ENCODE measurements at places on chromosomes 12 and 14. TPM values are rescaled to one million over a fixed set of nuclear protein-coding genes. Genes with fewer than 3 reads are reported as not detected.

The MSI1 gene
- 0.85 TPM for total RNA-seq

The LRRC10 gene
- not detected for total RNA-seq

The SYT1 gene
- total RNA-seq: not detected

The TPH2 gene
- total RNA-seq: not detected

The SMCO2 gene
- total RNA-seq: not detected

The CCDC177 gene
- total RNA-seq: 0.05 TPM

The TAS2R46 gene
- 0.16 TPM for total RNA-seq

The BATF gene
- not detected for total RNA-seq

The CLEC1A gene
- total RNA-seq: not detected

The PMCH gene
- total RNA-seq: not detected

The PLD4 gene
- total RNA-seq: not detected

The KRT6C gene
- total RNA-seq: not detected

The PTPRO gene
- 0.67 TPM for total RNA-seq

The ANO2 gene
- total RNA-seq: 0.71 TPM

The SDS gene
- not detected for total RNA-seq

The PRPF39 gene
- 22.1 TPM for total RNA-seq

The SLCO1A2 gene
- not detected for total RNA-seq

The KRT72 gene
- not detected for total RNA-seq

The HNRNPC gene
- 523 TPM for total RNA-seq

The SERPINA10 gene
- not detected for total RNA-seq

The RFX4 gene
- not detected for total RNA-seq

The C1R gene
- 2.0 TPM for total RNA-seq

The BBS10 gene
- 12.5 TPM for total RNA-seq

The NOXRED1 gene
- total RNA-seq: 0.21 TPM

The ARL6IP4 gene
- 128 TPM for total RNA-seq

The CLMN gene
- 19.5 TPM for total RNA-seq

The TAC3 gene
- not detected for total RNA-seq

The MED13L gene
- 58.4 TPM for total RNA-seq

The DPY19L2 gene
- total RNA-seq: 4.1 TPM

The SYNDIG1L gene
- not detected for total RNA-seq

The PROX2 gene
- not detected for total RNA-seq

The A2ML1 gene
- 0.32 TPM for total RNA-seq

The NGB gene
- not detected for total RNA-seq

The A2M gene
- 316 TPM for total RNA-seq

The FSCB gene
- total RNA-seq: not detected

The CFAP251 gene
- total RNA-seq: 5.3 TPM

The RHNO1 gene
- total RNA-seq: 40.9 TPM

The HOXC13 gene
- total RNA-seq: 6.1 TPM

The AMN1 gene
- 15.4 TPM for total RNA-seq

The SMIM41 gene
- not detected for total RNA-seq

The OTX2 gene
- total RNA-seq: not detected

The KRT77 gene
- total RNA-seq: not detected

The NYNRIN gene
- not detected for total RNA-seq

The TMEM263 gene
- 44.1 TPM for total RNA-seq

The C1QL4 gene
- total RNA-seq: 3.5 TPM

The VCPKMT gene
- 6.8 TPM for total RNA-seq

The KRT1 gene
- not detected for total RNA-seq

The TC2N gene
- total RNA-seq: 5.9 TPM

The LGR5 gene
- not detected for total RNA-seq

All from SK-MEL-5 (cell line).